ENCODE measurements at places on chromosomes 3 and 15.

- DNase-seq = no peak
These were observed 2.7 kb upstream of the WNT5A start for GRCh38 chr3:55489798-55490132.

DNA sequence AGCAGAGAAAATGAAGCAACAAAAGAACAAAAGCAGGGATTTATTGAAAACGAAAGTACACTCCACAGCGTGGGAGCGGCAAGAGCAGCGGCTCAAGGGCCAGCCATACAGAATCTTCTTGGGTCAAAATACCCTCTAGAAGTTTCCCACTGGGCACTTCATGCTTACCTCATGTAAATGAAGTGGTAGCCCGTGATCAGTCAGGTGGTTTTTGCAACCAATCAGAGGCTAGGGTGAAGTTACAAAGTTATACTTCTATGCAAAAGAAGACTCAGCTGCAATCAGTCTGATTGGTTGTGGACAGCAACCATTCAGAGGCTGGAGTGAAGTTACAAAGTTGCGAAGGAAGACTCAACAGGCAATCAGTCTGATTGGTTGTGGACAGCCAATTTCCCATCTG lies 37.8 kb upstream of the TRH start:
- no peak for DNase-seq

- DNase-seq = no peak
These were observed 158.6 kb downstream of the ADAM10 start for GRCh38 chr15:58590926-58591325.

GRCh38 chr3:55486857-55487380 lies at the start of gene WNT5A:
TSS of gene WNT5A (minus strand) at chr3:55487306. CDS start at chr3:55486985, 321 bp downstream.
- no peak for DNase-seq

GRCh38 chr3:124117486-124117885 lies 125.6 kb upstream of the ROPN1 start:
- no peak for DNase-seq

- no peak for DNase-seq
These were observed 4.8 kb upstream of the SACM1L start for GRCh38 chr3:45684327-45684892.

GRCh38 chr3:58188173-58188564 lies 22.6 kb downstream of the DNASE1L3 start:
- no peak for DNase-seq

- no peak for DNase-seq
These were observed 92.6 kb upstream of the MYRIP start for GRCh38 chr3:39716849-39717248.

DNA sequence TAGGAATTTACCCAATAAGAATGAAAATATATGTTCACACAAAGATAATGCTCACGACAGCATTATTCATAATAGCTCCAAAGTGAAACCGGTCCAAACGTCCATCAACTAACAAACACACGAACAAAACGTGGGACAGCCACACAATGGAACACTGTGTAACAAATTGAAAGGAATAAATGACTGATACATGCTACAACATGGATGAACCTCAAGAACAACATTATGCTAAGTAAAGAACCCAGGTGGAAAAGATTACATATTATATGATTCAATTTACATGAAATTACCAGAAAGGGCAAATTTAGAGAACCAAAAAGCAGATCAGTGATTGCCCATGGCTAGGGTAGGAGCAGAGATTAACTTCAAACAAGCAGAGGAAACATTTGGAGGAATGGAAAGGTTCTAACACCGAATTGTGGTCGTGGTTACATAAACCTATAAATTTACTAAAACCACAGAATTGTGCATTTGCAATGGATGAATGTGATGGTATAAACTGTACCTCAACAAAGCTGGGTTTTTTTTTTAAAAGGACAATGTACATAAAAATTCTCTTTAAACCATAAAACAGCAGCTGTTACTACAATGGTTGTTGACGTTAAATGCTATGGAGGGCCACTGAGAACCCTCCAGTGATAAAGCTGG lies 76.3 kb downstream of the XXYLT1 start:
- no peak for DNase-seq

- DNase-seq = no peak
These were observed 6.4 kb downstream of the TLR9 start for GRCh38 chr3:52218937-52219650.

GRCh38 chr15:93027413-93027812 lies 61.6 kb downstream of the RGMA start:
- no peak for DNase-seq

- DNase-seq = no peak
These were observed 95.3 kb downstream of the DAPK2 start for GRCh38 chr15:63950911-63951481.

- DNase-seq = no peak
These were observed 308.5 kb upstream of the ARRDC4 start for GRCh38 chr15:97652041-97652440.
